ENCODE measurements at places on chromosomes 5 and 9.

DNA sequence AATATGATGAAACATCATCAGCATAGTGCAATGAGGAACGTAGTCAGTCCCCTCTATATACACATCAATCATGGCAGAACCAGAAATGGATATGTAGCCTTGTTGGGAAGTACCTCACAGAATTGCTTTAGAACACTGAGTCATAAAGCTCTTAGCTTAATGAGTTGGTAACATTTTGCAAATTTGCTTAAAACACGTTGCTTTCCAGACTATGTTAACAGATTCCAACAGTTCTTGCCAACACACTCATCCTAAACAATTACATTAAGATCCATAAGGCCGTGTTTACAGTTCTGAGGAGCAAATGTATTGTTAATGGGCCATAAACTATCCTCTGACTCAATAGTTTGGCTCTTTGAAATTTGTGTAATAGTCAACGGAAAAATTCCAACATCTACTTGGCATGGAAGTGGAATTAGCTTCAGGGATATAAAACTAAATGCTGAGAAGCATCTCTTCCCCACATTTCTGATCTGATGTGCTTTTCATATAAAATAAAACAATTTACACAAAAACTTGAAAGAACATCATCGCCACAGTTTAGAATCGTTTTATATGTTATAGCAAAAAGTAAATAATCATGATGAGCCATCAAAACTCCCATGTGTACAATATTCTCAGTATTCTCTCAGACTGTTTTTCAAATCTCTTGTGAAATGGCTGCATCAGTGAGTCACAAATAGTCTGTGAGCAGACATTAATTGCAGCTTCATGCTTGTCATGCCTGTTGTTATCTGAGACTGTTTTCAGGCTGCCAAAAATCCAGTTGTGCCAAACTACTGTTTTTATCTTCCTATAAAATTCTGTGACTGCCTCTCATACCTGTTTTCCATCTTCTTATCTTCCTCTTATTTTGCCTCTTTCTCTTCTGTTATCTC, 291.9 kb downstream of the COX7C start:
- DNase-seq, result no peak

DNA sequence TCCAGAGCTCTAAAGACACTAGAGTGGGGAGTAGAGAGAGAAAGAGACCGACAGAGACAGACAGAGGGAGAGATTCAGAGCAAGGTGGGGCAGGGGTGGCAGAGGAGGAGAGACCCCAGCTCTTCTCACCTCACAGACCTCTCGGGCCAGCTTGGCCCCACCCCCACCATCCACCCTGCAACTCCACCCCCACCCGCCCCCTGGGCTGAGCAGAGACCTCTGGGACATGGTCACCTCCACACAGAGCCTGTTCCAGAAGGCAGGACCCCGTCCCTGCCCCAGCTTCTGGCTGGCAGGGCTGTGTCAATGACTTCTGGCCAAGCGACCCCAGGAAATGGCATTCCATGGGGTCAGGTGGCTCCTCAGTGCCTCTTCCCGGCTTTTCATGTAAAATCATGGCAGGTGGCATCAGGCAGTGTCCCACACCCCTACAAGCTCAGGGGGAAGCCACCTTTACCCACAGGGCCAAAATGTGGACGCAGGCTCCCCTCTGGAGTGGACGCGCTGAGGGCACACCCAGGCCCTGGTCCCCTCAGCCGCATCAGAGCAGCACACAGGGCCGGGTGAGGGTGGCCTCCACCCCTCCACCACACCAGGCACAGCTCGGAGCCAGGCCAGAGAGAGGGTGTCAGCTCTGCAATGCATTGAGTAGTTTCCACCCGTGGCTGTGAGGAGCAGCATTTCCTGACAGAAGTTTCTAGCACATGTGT, 131.2 kb upstream of the LPCAT1 start:
- DNase-seq, result no peak

DNA sequence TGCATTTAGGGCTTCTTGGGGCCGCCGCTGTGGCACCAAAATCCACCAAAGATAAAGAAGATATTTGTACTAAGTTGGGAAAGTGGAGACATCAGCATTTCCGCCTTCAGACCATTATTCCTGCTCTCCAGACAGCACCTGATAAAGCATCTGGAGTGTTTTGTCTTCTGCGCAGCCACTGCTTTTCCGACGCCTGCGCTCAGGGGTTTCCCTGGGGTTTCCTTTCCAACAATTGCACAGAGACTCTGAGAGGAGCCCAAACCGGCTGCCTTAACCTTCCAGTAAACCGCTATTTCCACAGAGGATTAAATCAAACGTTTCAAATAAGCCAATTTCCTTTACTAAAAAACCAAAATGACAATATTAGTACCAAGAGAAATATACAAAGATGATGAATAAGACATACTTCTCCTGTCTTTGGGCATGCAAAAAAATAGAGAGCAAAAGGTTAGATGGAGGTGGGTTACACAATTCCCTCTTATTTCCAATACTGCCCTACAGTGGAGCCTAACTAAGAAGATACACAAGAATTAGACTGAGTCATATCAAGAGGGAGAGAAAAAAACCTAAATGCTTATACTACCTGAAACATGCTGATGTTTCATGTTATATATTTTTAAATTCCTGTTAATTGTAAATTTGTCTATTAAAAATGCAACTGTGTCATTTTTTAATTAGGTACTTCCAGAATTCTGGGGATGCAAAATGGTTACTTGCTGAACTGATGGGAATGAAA, 98.4 kb downstream of the MAPKAP1 start:
- no peak for DNase-seq

DNA sequence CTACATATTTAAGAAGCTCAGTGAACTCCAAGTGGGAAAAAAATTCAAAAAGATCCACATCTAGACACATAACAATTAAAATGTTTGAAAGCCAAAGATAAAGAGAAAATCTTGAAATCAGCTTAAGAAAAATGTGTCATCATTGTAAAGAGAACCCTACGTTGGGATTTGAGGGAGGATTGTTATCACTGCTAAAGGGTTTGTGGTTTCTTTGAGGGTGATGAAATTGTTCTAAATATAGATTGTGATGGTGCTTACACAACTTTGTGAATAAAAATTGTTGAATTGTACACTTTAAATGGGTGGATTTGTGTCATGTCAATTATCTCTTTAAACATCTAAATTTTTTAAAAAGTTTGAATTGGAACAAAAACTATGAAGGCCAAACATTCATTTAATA, 92.2 kb upstream of the ADAMTS19 start:
- no peak for DNase-seq

- DNase-seq, result no peak
Observed at GRCh38 chr5:53333160-53333559, 147.3 kb upstream of the FST start.

Measured in stimulated activated CD4-positive, alpha-beta T cell treated with anti-CD3 and anti-CD28 coated beads, Interleukin-15, amount 100 ng/mL, for 48 hours (primary cell).